ENCODE measurements at places on chromosomes 1 and 21.

DNA sequence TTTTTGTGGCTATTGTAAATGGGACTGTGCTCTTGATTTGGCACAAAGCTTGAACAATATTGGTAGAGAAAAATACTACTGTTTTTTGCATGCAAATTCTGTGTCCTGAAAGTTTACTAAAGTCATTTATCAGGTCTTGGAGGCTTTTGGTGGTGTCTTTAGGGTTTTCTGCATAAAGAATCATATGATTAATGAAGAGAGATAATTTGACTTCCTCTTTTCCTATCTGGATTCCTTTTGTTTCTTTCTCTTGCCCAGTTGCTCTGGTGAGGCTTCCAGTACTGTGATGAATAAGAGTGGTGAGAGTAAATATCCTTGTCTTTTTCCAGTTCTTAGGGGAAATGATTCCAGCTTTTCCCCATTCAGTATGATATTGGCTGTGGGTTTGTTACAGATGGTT, 1166.7 kb downstream of the NCAM2 start:
- DNase-seq = no peak

DNA sequence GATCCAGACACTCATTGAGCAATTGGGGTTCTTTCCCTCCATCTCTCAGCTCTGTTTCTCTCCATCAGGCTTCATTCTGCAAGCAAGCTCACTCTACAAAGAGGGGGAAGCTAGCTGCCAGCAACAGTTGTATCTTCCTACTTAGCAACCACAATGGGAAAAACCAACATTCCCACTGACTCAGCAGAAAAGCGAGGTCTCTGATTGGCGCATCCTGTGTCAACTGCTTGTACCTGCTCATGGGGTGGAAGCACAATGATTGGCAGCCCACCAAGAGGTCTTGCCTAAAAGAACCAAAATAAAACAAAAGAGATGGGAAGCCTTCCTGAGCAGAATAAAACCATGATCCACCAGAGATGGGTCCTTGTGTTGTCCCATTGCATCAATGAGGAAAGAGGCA, 4.0 kb upstream of the CDA start:
- no peak for DNase-seq

- DNase-seq = no peak
Measured at GRCh38 chr1:44759077-44759476, 16.3 kb upstream of the RPS8 start.

GRCh38 chr1:48470481-48470855, 1.5 kb downstream of the SPATA6 start:
- no peak for DNase-seq

DNA sequence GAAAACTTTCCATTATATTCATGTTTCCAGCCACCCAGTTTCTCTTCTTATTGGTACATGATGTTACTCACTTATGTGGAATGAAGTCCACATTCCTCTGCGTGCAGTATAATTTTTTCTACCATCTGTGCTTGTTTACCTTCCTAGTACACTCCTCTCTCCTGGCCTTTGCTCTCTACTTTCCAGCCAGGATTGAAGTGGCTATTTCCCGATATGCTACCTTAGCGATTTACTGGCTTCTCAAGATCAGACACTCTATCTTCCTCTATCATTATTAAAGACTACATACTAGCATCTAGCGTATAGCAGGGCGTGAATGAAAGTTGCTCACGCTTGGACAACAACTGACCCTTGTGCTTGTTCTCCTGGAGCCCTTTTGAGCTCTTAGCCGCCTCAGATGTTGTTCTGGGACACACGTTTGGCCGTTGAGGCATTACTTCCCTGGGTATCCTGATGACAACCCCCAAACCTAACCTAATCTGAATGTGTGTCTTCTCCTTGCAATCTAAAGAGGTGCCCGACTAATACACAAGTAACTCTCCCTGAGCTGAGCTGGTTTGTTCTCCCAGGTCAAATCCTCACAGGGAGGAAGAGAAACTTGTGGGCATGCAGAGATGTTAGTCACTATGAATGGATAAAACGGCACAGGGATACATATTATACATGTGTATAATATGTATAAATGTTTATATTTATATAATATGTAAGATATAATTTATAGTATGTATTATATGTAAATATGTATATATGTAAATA, 13.4 kb upstream of the MTARC2 start:
- DNase-seq = no peak

DNA sequence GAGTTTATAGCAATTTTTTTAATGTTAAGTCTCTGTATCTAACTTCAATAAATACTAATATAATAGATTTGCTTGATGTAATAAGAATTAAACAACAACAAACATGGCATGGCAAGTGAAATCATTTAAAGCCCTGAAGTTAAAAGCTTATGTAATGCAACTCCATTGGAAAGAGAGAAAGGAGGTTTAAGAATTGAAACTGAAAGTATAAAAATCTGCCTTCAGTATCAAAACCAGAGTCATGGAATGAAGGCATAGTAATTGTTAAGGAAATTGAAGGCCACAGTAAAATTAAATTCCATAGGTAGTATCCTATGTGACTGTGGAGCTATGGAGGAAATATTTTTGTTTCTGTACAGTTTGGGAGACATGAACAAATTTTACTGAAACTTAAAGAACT, 55.1 kb downstream of the PRDX6 start:
- DNase-seq = no peak

DNA sequence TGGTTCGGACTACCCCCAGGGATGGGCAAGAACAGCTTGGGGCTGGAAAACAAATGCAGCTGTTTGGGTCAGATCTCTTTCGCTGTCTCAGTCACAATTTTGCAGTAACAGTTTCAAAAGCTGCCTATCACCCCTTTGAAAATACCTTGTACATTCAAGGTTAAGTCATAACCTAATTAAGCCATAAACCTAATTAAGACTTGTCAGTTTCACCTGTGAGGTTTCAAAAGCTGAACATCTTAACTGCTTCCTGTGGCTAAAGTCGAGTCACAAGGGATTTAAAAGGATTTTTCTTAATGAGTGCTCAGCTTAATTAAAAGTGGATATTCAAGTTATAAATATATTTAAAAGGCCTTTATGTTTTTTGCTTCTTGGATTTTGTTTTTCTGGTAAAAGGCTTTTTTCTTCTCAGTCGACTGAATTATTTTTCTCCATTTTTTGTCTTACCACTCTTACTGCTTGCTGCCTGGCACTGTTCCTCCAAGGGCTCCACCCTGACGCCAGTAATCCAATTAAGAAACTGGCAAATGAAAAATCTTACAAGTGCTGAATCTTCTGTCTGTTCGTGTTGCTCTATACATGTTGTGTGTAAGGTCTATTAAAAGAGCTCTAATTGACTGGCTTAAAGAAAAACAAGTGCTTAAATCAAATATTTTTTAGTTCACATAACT, 31.3 kb downstream of the CBR1 start:
- DNase-seq = no peak

DNA sequence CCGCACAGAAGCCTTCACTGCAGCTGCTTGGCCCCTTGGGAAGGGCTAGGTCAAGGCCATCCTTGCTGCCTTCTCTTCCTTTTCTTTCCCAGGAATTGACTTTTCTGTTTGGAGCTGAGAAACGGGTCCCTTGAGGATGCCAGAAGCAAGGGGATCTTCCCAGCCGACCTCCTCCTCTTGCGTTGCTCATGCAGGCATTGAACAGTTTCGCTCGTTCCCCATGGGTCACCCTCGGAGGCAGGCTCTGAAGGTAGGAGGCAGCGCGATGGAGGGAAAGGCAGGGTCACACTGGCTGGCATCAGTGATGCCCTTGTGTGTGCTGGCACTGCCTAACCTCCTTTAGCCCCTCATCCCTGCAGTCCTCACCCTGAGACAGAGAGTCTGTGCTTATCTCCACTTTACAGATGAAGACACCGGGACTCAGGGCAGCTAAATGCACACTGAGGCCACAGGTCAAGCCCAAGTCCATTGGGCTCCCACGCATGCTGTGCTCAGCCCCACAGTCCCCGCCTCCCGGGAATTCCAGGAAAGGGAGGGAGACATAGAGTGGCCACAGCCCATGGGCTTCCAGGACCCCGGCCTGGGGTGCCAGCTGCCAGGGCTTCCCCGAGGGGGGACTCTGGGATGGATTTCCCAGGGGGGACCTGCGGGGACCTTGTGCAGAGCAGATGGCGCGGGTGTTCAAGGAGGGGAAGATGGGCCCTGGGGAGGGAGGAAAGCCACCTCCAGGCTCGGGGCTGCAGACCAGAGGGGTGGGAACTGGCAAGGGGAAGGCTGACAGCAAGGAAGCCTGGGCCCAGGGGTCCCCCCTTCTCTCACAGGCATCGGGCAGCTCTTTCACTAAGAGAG, 90.2 kb downstream of the SPSB1 start:
- DNase-seq = no peak

DNA sequence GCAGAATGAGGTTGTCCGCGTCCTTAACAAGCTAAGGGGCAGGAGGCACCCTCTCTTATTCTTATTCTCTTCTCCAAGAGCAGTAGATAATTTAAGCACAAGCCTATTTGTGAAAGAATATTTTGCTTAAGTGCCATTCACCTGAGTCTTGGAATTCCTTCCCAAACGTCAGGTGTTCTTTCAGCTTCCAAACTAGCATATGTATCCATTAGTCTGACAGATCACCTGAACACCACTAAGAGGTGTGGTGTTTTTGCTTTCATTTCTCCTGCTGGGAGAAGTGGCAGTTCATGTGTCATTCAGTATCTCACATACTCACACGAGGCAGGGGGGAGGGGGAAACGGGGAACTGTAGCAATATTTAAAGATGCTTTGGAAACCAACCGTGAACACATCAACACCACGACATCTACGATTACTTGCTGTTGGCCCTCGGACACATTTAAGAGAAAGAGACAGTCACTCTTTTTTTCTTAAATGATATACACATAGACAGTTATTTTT, 45.5 kb upstream of the RBM15 start:
- DNase-seq = no peak

- DNase-seq = no peak
Measured at GRCh38 chr1:228340686-228341449, 65.8 kb downstream of the TRIM11 start.

- DNase-seq = no peak
Measured at GRCh38 chr1:99502400-99502799, 143.5 kb upstream of the PALMD start.

- no peak for DNase-seq
Measured at GRCh38 chr1:224329484-224329841, 509 bp downstream of the NVL start.

- DNase-seq = no peak
Measured at GRCh38 chr1:50604580-50604979, 181.3 kb upstream of the DMRTA2 start.

DNA sequence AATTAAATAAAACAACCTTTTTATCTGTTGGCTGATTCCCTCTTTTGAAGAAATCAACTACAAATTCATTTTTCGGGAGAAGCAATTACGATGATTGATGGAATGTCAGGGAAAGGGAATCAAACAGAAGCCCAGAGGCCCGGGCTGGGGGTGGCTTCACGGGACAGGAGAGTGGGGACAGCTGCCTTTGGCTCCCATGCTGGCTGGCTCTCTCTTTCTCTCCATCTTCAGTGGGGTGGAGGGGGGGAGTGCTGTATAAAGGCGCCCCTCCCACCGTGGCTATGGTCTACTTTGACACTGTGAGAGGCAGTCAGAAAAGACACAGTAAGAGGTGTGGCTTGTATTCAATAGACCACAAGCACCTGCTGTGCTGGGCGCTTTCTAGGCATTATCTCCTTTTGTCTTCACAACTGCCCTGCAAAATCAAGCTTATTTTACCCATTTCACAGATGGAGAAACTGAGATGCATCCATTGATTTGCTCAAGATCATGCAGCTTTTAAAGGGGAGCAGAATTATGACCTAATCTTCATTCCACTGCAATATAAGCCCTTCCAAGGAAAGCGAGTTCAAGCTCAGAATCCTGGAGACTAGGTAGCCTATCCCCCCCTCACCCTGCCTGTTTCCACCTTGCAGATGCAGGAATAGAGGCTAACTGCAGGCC, 92.9 kb downstream of the GRIK3 start:
- no peak for DNase-seq

GRCh38 chr1:207069061-207069460, 16.0 kb downstream of the PFKFB2 start:
- no peak for DNase-seq

GRCh38 chr1:232667094-232667777, 37.3 kb upstream of the SIPA1L2 start:
- no peak for DNase-seq

DNA sequence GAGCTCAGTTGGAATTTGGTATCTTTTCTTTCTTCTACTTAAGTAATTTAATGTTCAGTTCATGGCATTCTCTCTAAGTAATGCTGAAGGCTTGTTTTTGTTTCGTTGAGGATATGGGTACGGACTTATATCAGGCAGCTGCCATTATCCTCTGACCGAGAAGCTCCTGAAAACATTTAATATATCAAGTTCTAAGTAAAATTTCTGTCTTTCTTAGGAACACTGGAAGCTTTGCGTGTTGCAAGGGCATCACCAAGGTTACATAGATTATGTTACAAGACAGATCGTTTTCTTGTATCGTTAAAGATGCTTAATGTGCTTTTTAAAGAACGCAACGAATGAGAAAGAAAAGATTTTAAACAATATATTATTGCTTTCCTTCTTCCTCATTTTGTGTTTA, 1.0 kb upstream of the GALNT2 start:
- no peak for DNase-seq

- DNase-seq = no peak
Measured at GRCh38 chr1:34806396-34806795, 13.6 kb downstream of the GJA4 start.

- no peak for DNase-seq
Measured at GRCh38 chr21:45003331-45004058, 63.7 kb downstream of the SLX9 start.

- DNase-seq = no peak
Measured at GRCh38 chr1:178037510-178038253, 56.2 kb upstream of the RASAL2 start.

DNA sequence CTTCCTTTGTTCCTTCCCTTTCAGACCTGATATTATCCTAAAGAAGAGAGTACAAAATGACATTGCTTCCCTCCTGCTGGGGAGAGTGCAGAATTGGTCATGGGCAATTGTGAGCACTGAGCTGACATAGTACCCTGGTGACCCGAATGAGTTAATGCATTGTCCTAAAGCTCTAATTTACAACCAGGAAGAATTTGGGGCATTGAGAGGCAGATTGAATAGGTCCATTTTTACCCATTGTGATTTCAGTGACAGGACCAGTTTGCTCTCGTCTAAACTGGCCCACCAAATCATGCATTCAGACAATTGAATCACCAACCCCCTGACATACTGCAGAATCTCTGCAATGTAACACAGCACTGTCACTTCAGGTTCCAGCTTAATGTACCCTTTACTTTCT, 497.4 kb downstream of the DPYD start:
- no peak for DNase-seq

GRCh38 chr1:30518186-30518585, 205.2 kb downstream of the MATN1 start:
- DNase-seq = no peak

- no peak for DNase-seq
Measured at GRCh38 chr1:22710701-22711049, at the start of gene EPHB2. EPHB2 (plus strand) TSS chr1:22710839; CDS start chr1:22710983, 144 bp downstream.

DNA sequence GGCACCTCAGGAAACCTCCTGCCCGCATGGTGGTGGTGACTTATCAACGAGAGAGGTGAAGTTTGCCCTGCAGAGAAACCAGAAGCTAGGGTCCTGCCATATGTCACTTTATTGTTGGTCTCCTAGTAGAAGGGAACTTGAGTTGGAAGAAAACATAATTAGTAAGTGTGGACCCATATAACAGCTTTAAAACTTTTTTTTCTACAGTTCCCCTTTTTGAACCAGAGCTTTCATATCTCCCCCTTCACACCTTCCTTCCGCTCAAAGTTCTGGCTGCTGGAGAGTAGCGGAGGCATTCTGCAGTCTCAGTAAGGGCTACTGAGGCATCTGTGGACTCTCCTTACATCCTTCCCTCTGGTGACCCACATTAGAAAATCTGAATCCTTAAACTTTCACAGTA, 48.9 kb downstream of the PHC2 start:
- no peak for DNase-seq

Data from stimulated activated CD8-positive, alpha-beta memory T cell treated with anti-CD3 and anti-CD28 coated beads, Interleukin-7, amount 100 ng/mL, for 24 hours (primary cell).